Left renal cortex interstitium (tissue), 4 donors: ENCODE measurements at places on chromosomes 2 and 18.

- no peak for DNase-seq
Observed at GRCh38 chr2:172976116-172976515, 99.5 kb upstream of the MAP3K20 start.

DNA sequence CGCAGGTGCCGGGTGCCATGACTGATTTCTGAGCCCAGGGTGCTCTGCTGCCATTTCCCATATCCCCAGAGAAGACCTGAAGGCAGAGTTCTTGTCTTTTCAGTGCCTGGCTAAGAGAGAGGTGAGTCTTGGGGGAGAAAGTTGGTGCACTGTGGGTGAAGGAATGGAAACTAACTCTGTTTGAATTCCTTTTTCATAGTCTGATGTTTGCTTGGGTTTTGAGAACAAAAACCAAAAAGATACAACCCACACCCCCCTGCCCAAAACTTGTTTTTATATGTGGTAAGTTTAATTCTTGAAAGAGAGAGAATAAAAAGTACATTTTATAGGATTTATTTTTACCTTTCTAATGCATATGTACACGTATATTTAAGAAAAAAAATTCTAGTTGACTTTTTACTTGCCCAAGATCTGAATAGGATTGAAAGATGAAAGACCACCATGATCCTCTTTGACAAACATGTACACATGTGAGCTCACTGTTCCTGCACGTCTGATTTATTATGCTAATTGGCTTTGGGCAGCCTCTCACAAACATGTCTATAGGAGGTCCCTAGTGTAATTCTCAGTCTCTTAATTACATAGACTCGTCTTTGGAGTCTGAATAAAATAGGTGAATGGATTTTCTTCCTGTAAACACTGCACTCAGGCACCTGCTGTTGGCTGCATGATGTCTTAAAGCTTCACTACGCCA lies 46.3 kb downstream of the ARL4C start:
- DNase-seq: no peak

GRCh38 chr2:240153418-240153817 lies 13.0 kb upstream of the OTOS start:
- DNase-seq: no peak

DNA sequence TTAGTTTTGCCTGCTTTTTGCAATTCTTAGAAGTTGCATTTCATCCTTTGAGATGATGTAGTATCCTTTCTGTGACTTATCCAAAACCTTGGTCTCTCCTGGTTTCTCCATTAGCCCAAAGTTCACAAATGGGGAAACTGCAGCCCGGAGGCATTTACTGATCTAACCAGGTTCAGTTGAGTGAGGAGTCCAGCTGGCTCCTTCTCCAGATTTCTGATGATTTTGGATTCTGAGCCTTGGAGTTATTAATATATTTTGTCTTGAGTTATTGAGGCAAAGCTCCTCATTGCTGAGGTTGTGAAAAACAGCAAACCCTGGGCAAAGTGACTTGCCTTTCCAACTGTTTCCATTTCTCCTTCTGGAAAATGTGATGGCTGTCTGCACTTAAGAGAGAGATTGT lies 1.7 kb downstream of the SLC1A4 start:
- no peak for DNase-seq

GRCh38 chr2:215880970-215881369 lies 132.4 kb downstream of the MREG start:
- no peak for DNase-seq

- no peak for DNase-seq
Observed at GRCh38 chr2:131035112-131035825, 58.0 kb downstream of the FAM168B start.

DNA sequence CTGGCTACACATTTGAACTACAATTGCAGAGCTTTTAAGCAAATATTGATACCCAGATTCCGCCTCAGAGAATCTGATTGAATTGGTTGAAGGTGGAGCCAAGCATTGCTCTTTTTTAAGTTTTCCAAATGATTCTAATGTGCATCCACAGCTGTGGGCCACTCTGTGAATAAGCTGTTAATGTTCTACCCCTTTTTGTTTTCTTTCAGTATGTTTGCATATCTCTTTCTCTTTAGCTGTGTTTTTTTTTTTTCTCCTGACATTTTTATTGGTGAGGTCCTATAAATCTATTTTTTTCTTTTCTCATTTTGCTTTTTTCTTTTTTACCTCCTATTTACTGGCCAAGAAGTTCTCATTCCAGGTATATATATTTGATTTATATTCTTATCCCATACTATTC lies 6.5 kb downstream of the SCN3A start:
- no peak for DNase-seq

DNA sequence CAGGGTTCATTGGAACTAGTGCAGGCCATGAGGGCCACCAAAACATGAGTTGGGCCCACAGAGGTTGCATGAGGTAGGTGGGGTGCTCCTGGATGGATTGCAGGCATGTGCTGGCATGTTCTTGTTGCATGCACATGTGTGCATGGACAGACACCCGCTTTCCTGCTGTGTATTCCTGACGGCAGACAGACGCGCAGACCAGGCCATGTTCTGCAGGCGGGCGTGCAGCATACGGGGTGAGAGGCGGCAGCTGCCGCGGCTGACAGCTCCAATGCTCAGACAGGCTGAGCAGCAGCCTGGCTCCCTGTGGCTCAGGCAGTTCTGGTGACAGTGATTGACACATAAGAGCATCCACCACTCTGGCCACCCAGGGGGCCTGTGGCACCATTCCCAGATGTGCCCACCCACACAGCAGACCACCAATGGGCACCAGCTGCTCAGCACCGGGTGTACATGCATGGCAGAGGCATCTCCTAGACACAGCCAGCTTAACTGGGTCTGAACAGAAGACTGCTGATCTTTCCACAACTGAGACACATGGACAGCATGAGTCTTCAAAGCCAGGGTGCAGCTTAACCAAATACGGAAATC lies 21.2 kb downstream of the HS1BP3 start:
- no peak for DNase-seq

DNA sequence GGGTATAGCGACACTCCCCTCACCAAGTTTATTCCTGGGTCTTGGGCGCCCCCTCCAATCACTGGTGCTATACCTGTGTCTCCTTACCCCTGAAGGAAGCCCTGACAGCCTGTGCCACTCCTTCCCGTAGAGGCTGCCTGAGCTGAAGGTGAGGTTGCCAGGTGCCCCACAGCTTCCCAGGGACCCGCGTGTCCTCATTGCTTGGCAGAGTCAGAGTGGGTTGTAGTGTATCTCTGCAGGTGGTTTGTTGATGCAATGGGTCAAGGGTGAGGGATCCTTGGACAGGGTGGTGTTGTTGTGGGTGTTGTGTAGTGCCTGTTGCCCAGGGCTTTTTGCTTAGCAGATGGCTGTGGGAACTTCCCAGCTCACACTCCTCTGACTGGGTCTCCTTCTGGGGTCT lies 438.7 kb upstream of the FSIP2 start:
- DNase-seq: no peak

- no peak for DNase-seq
Observed at GRCh38 chr18:34697233-34697632, 12.9 kb upstream of the DTNA start.

GRCh38 chr18:44474067-44474411 lies 206.6 kb upstream of the SETBP1 start:
- DNase-seq: no peak

DNA sequence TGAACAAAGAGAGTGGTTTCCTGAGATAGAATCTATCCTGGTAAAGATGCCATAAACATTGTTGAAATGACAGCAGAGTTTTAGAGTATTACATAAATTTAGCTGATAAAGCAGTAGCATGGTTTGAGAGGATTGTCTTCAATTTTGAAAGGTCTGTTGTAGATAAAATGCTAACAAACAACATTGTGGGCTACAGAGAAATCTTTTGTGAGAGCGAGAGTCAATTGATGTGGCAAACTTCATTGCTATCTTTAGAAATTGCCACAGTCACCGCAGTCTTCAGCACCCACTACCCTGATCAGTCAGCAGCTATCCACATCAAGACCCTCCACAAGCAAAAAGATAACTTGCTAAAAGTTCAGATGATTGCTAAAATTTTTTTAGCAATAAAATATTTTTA lies 17.5 kb downstream of the VRK2 start:
- no peak for DNase-seq

GRCh38 chr2:159873258-159873657 lies 75.2 kb upstream of the CD302 start:
- DNase-seq: no peak

DNA sequence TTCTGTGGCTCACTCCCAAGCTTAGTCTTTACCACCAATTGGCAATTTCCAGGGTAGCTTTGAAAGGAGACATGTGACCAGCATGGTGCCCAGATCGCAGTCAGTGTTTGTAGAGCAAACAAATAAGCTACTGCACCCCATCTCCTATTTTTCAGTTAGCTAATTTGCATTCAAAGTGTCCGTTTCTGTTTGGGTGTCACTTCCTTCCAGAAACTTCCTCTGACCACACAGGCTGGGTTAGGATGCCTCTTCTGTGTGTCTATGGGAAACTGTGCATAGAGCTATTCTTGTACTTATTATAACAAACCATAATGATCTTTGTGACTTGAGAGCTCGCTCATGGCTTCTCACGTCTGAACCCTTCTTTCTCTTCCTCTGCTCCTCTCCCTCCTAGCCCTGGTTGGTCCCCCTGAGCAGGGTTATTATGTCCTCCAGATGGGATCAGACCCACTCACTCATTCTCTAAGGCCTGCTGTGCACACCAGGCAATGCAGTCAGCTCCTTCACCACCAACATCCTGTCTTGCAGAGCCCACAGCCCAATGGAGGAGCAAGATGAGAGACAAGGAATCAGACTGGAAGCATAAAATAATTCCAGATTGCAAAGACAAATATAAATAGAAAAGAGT lies 101.2 kb upstream of the ALK start:
- no peak for DNase-seq

GRCh38 chr2:9652898-9653479 lies 22.2 kb upstream of the YWHAQ start:
- no peak for DNase-seq

DNA sequence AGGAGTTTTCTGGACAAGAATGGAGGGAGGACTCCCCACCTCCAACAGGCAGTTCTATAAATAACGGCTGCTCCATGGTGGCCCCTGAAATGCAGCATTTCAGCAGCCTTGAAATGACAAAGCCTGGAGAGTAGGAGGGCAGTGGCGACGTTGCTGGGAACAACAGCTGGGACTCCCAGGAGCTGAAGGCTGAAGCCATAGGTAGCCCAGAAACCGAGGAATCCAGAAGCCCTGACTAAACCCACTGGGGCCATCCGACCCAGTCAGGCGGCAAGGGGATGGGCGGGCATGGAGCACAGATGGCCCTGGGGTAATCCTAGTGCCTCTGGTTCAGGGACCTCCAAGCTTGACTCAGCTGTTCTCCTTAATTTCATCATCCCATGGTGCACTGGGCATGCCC lies 9.0 kb downstream of the PRKAG3 start:
- no peak for DNase-seq

DNA sequence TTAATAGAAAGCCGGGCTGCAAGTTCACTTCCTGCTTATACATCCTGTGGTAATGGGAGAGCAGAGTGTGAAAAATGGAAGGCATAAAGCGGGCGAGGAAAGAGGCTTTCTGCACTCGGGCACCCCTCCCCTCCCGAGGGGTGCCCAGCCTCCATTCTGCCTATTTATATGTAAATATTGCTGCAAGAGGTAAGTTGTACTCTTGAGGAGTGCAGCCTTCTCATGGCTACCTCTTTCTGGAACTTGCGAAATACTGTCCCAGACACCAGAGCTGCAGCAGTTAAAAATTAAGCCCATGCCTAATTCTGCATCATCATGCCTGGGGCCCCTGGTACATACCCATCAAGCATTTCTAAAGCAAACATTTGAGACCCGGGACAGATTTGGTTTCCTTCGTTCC lies 156.0 kb downstream of the GBX2 start:
- no peak for DNase-seq

DNA sequence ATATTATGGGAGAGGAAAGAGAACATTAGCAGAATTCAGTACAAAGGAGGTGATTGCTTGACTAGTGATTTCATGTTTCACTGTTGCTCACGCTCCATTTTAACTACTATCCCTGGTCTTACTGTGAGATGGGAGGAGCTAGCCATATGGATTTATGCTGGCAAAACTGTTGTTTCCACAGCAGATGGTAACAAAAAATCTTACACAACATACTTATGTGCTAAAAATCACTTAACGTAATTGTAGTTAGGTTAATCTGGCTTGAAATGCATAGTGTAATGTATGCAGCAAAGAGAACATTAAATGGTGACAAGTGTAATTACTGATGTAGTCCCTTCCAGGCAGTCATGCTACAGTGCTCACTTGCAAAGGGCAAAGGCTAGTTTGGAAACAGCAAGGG lies 155.6 kb upstream of the LYPD1 start:
- no peak for DNase-seq

GRCh38 chr2:96952976-96953610 lies 33.3 kb downstream of the FAM178B start:
- no peak for DNase-seq

DNA sequence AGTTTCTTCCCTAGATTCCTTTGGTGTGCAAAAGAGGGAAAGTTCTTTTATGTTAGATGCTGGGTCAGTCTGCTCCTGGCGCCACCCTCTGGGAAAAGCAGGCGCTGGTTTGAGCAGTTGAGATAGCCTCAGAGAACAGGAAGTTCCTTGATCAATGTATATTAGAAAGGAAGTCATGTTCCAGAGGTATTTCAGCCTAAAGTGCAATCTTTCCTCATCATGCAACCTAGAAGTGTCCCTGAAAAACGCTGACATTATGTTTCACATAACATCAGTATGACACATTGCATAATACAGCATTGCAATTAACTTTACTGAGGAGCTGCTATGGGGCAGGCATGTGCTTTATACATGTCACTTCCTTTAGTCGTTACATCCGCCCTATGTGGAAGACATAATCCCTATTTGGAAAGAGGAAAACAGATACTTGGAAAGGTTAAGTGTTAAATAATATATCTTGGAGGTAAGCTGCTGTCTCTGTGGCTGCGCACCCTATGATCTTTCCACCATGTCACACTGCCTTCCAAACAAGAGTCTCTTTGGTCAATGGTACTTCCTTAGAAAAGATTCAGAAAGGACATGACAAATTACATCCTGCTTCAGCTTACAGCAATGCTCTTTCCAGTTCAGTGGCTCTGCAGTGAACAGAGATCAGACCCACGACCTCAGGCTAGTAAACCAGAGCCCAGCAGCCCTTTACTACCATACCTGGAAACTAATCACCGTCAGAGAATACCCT lies 369.7 kb downstream of the RAD51AP2 start:
- no peak for DNase-seq
